Peyer's patch (tissue), 4 donors: ENCODE measurements at places on chromosomes 5 and 9. TPM values are rescaled to one million over a fixed set of nuclear protein-coding genes. Genes with fewer than 3 reads are reported as not detected.

MUSK gene
- total RNA-seq, result 4.4 TPM

GFPT2 gene
- total RNA-seq, result 86.6 TPM

RPL35 gene
- total RNA-seq, result 462 TPM

HTR1A gene
- not detected for total RNA-seq

OCLN gene
- total RNA-seq, result 68.1 TPM

ZBTB5 gene
- 9.1 TPM for total RNA-seq

TEX48 gene
- not detected for total RNA-seq

CAMSAP1 gene
- total RNA-seq, result 21.0 TPM

CNTFR gene
- 11.0 TPM for total RNA-seq
